ENCODE measurements at places on chromosomes 7 and 10. TPM values are rescaled to one million over a fixed set of nuclear protein-coding genes. Genes with fewer than 3 reads are reported as not detected.

DNA sequence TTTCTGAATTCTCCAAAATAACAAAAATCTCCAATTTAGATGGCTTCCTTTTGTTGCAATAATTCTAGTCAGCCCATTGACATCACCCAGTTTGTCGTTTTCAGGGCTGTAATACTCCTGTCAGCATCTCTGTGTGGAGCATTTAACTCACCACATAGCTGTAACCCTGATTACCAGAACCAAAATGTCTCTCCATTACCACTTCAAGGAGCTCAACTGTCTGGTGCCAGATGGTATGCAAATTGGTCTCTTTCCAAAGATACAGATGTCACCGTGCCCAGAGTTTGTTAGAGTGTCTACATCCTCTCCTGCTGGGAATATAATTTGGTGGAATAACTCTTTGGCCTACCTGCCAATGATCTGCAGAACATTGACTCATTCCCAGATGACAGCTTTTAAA is 350.3 kb upstream of the POT1 start:
- no peak for DNase-seq
- no peaks in the 10 kb centered on the region for H3K36me3 ChIP-seq
- H3K4me3 ChIP-seq, result no peak overlapping the region
- H3K4me1 ChIP-seq, result no peaks in the 10 kb centered on the region
- no peak overlapping the region for H3K27ac ChIP-seq

- no peak for DNase-seq
- H3K4me1 ChIP-seq, result peaks cover 7% of the 10 kb centered on the region
- no peak overlapping the region for H3K4me3 ChIP-seq
- no peak overlapping the region for H3K27ac ChIP-seq
Observed at GRCh38 chr10:98172073-98172472, 37.6 kb downstream of the R3HCC1L start.

GRCh38 chr7:157564517-157565177 is 227.8 kb downstream of the DNAJB6 start:
- H3K27ac ChIP-seq, result no peak overlapping the region
- H3K36me3 ChIP-seq, result no peaks in the 10 kb centered on the region
- DNase-seq, result no peak

Gene KCNIP2
- total RNA-seq, result 1.0 TPM

Gene CHST3
- total RNA-seq, result 2.0 TPM

DNA sequence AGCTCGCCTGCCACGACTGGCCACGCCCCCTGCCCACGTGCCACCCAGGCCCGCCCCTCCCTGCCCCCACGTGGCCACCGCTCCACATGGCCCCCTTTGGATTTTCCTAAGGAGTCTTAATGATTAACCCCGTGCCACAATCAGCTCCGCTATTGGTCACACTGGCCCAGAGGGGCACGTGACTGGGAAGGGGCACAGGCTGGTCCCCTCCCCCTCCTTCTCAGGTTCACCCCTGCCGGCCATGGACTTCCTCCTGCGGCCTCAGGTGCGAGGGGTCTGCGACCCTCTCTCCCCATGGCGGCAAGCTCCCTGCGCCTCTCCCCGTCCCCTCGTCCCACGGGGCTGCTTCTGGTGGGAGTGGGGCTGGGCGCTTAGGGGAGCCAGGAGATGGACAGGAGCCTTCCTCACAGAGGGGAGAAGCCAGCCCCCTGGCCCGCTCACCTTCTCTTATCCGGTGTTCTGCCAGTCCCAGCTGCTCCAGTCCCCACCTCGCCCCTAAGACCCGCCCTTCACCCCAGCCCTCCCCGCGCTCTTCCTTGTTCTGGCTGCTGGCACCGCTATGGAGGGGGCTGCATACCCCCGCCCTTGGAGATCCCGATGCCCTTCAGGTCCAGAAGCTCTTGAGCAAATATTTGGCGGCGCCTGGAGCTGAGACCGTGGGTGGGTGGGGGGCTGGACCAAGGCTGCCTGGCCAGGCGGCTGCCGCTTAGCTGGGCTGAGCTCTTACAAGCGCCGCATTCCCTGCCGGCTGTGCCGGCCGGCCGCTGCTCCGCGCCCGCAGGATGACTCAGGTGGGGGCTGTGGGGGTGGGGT is 3.2 kb downstream of the SLC4A2 start:
- DNase-seq, result peak; percentile 96
- no peaks in the 10 kb centered on the region for H3K4me1 ChIP-seq
- H3K27ac ChIP-seq, result peak overlapping the region; percentile 57
- peaks cover 28% of the 10 kb centered on the region for H3K36me3 ChIP-seq

DNA sequence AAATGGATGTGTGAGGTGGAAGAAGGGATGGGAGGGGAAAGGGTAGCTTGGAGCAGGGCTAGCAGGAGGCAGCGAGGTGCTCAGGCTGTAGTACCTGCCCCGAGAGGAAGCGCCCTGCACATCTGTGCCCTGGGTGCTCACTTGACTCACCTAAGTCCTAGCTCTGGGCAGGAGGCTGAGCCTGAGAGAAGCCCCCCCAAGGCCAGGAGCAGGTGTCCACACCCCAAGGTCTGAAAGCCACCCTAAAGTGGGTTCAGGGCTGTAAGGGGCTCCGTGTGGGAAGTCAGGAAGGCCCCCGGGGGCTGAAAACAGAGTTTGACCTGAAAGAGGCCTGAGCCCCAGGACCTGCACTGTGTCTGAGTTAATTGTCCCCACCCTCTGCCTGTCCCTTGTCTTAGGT is 95.8 kb upstream of the PODXL start:
- no peak overlapping the region for H3K27ac ChIP-seq
- no peaks in the 10 kb centered on the region for H3K36me3 ChIP-seq
- DNase-seq, result no peak
- no peaks in the 10 kb centered on the region for H3K4me1 ChIP-seq
- H3K27me3 ChIP-seq, result no peaks in the 10 kb centered on the region
- H3K4me3 ChIP-seq, result no peak overlapping the region

DNA sequence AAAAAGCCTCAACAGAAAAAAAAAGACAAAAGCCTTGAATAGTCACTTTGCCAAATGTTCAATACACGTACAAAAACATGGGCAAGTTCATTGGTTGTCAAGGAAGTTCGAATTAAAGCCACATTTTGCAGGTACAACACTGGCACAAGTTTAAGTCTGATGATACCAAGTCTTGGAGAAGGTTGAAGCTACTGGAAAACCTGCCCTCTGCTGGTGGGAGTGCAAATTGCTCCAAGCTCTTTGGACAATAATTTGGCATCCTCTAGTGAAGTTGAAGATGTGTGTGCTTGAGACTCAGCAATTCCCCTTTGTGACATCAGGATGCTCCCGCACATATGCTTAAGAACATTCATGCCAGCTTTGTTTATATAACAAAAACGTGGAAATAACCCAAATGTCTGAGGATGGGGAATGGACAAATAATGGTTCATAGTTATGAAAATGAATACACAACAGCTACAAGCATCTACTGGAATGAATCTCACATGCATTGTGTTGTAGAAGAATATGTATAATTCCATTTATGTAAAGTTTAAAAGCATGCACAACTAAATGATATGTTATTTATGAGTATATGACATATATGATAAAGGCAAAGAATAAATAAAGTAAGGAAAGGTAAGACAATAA is 120.0 kb upstream of the PLPP4 start:
- no peak overlapping the region for H3K27ac ChIP-seq
- H3K27me3 ChIP-seq, result no peaks in the 10 kb centered on the region
- DNase-seq, result peak; percentile 56
- H3K36me3 ChIP-seq, result no peaks in the 10 kb centered on the region
- no peaks in the 10 kb centered on the region for H3K4me1 ChIP-seq
- no peak overlapping the region for H3K4me3 ChIP-seq

DNA sequence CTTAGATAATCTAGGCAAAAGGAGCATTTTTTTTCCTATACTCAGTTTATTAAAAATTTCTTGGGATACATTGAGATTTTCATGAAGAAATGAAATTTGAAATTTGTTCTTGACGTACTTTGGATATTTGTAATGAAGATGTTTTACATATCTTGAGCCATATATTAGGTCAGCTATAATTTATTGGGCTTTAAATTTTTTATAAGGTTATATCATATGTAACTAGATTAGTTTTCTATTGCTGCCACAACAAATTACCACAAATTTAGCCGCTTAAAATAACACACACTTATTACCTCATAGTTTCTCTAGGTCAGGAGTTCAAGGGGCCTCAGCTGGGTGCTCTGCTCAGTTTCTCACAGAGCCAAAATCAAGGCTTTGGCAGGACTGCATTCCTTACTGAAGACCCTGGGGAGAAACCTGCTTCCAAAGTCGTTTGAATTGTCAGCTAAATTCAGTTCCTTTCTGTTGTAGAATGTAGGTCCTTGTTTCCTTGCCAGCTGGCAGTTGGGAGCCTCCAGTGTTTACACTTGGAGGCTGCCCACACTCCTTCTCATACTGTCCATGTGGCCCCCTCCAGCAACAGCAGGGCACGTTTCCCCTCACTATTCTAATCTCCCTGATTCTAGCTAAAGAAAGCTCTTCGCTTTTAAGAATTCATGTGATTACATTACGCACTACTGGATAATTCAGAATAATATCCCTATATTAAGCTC is 42.6 kb upstream of the DNAH11 start:
- no peak overlapping the region for H3K27ac ChIP-seq
- no peaks in the 10 kb centered on the region for H3K27me3 ChIP-seq
- no peaks in the 10 kb centered on the region for H3K36me3 ChIP-seq
- no peaks in the 10 kb centered on the region for H3K4me1 ChIP-seq
- DNase-seq, result no peak

DNA sequence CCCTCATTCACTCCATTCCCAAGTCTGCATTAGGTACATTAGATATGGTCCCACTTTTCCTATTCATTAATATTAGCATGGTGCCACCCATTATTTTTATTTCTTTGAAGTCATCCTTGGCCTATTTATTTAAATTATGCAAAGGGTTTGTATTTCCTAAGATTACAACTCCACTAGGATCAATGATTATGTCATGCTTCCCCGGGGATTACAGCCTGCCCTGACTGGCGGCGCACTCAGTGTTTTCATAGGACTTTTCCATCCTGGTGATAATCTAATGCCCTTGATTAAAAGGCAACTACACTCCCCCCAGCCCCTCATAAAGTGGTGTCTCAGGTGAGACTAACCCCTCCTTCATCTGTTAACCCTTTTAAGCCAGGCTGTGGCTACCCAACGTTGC is 187.2 kb downstream of the POU6F2 start:
- DNase-seq, result no peak
- no peaks in the 10 kb centered on the region for H3K36me3 ChIP-seq
- no peaks in the 10 kb centered on the region for H3K27me3 ChIP-seq
- H3K4me1 ChIP-seq, result no peaks in the 10 kb centered on the region
- no peak overlapping the region for H3K4me3 ChIP-seq

Gene PNLIPRP1
- not detected for total RNA-seq

- H3K36me3 ChIP-seq, result no peaks in the 10 kb centered on the region
- no peak for DNase-seq
- H3K4me1 ChIP-seq, result no peaks in the 10 kb centered on the region
- no peak overlapping the region for H3K27ac ChIP-seq
- no peaks in the 10 kb centered on the region for H3K27me3 ChIP-seq
- H3K4me3 ChIP-seq, result no peak overlapping the region
Observed at GRCh38 chr7:92856436-92856835, 20.1 kb upstream of the CDK6 start.

Gene TMEM213
- total RNA-seq, result not detected

DNA sequence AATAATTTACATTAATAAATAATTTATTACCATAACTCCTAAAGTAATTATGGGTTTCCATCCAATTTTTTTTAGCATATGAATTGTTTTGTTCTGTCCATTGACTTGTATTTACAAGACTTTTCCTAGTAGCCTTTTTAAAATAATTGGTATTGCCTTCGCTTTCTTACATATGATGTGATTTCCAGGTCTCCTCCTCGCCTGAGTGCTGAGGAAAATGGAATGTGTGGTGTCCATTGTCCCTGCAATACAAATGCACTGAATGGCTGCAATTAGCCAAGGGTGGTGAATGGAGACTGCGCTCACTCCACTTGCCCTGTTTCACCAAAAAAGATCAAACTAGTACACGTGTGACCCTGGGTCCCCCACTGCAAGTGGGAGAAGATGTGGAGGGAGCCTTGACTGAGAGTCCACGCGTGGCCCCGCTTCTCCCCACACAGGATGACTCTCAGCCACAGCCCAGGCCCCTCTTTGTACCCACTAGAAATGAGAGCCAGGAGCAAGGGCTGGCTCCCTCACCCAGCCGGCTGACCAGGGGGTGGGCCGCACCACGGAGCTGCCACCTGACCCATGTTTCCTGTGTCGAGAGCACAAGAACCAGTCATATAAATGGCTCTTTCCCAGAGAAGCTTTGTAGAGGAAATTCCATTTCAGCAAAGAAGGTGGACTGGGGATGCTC is 52.6 kb downstream of the FAM53B start:
- H3K27me3 ChIP-seq, result no peaks in the 10 kb centered on the region
- H3K36me3 ChIP-seq, result no peaks in the 10 kb centered on the region
- H3K27ac ChIP-seq, result no peak overlapping the region
- peak; percentile 43 for DNase-seq

- no peaks in the 10 kb centered on the region for H3K4me1 ChIP-seq
- DNase-seq, result no peak
- H3K4me3 ChIP-seq, result no peak overlapping the region
Observed at GRCh38 chr7:30633223-30633622, 38.5 kb downstream of the GARS1 start.

GRCh38 chr7:77783111-77783510 is 15.1 kb downstream of the TMEM60 start:
- H3K36me3 ChIP-seq, result peaks cover 2% of the 10 kb centered on the region
- no peak overlapping the region for H3K27ac ChIP-seq
- H3K4me3 ChIP-seq, result no peak overlapping the region
- H3K27me3 ChIP-seq, result no peaks in the 10 kb centered on the region
- DNase-seq, result no peak
- no peaks in the 10 kb centered on the region for H3K4me1 ChIP-seq

Gene TMEM229A
- total RNA-seq, result not detected

Gene TLL2
- total RNA-seq, result 0.14 TPM

- no peaks in the 10 kb centered on the region for H3K36me3 ChIP-seq
- no peak for DNase-seq
- H3K4me1 ChIP-seq, result no peaks in the 10 kb centered on the region
- H3K27ac ChIP-seq, result no peak within 1 kb of the TSS
Observed at GRCh38 chr7:130292682-130293257, at the start of gene CPA4. TSS of gene CPA4 (plus strand) at chr7:130293161. CDS start at chr7:130293181, 20 bp downstream.

Gene FAM25A
- total RNA-seq, result not detected

Gene CYP3A7
- total RNA-seq, result 454 TPM

Gene WASHC2A
- total RNA-seq, result 20.2 TPM

Gene CCDC3
- total RNA-seq, result 6.1 TPM

DNA sequence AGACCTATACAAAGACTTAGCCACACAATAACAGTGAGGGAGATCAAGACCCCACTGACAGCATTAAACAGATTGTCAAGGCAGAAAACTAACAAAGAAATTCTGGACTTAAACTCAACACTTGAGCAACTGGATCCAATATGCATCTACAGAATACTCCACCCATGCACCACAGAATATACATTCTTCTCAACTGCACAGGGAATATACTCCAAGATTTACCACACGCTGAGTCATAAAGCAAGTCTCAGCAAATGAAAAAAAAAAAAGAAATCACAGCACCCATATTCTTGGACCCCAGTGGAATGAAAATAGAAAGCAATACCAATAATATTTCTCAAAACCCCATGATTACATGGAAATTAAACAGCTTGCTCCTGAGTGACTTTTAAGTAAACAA is 680.2 kb downstream of the PCDH15 start:
- no peak for DNase-seq
- no peak overlapping the region for H3K27ac ChIP-seq
- no peaks in the 10 kb centered on the region for H3K36me3 ChIP-seq
- H3K27me3 ChIP-seq, result no peaks in the 10 kb centered on the region

Gene AGAP4
- total RNA-seq, result 4.8 TPM

GRCh38 chr10:43874984-43875383 is 226.3 kb upstream of the ZNF32 start:
- no peak overlapping the region for H3K27ac ChIP-seq
- H3K4me1 ChIP-seq, result no peaks in the 10 kb centered on the region
- H3K27me3 ChIP-seq, result no peaks in the 10 kb centered on the region
- no peak for DNase-seq
- no peaks in the 10 kb centered on the region for H3K36me3 ChIP-seq

Gene COX15
- total RNA-seq, result 29.0 TPM

GRCh38 chr10:17409170-17409733 is 45.1 kb downstream of the ST8SIA6 start:
- no peaks in the 10 kb centered on the region for H3K27me3 ChIP-seq
- no peaks in the 10 kb centered on the region for H3K4me1 ChIP-seq
- no peaks in the 10 kb centered on the region for H3K36me3 ChIP-seq
- DNase-seq, result no peak
